NCI-H1105 treated with DMSO at 0.1 percent for 48 hours (cell line): ENCODE measurements at places on chromosomes 6 and 20.

GRCh38 chr6:168030218-168030746 is 32.8 kb downstream of the KIF25 start:
- no peak for DNase-seq

- DNase-seq: no peak
Measured at GRCh38 chr6:162260027-162260426, 467.5 kb downstream of the PRKN start.

DNA sequence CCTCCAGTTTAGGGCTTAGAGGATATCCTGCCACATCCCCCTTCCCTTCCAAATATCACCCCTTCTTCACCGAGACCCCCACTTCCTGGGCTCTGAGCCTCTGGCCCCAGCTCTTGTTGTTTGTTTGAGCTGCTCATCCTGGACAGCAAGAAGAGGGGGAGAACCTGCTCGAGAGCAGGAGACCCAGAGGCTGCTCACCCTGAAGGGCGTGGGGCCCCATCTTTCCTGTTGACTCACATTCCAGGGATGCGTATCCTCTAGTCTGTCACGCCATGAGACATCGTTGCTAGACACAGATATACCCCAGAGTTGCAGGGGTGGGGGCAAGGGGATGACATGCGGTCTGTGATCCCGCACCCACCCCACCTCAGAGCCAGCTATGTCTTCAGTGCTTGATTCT is 5.7 kb upstream of the TNXB start:
- DNase-seq: no peak

DNA sequence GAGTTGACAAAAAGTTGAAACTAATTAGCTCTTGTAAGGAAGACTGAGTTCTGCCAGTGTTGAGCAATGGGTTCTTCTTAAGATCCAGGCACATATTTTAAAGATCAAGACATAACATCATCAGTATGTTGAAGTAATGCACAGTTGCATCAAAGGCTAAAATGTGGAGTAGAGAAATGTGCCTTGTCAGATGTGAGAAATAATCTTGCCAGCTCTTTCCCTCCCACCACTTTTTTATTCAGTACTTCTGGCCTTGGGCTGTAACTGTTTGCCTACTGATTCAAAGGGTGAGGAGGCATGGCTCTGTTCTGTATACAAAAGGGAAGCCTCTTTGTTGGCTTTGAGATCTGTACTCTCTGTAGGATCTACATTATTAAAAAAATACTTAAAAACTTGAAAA is 13.1 kb downstream of the PKIB start:
- DNase-seq: no peak
